ENCODE measurements at places on chromosomes 2 and 18.
A peak's percentile ranks its signal among the peaks of the same experiment; 100 is the strongest.

GRCh38 chr2:180987146-180987545, 6.7 kb downstream of the UBE2E3 start:
- DNase-seq, result no peak

GRCh38 chr2:100632759-100633158, 70.0 kb downstream of the PDCL3 start:
- DNase-seq, result no peak

DNA sequence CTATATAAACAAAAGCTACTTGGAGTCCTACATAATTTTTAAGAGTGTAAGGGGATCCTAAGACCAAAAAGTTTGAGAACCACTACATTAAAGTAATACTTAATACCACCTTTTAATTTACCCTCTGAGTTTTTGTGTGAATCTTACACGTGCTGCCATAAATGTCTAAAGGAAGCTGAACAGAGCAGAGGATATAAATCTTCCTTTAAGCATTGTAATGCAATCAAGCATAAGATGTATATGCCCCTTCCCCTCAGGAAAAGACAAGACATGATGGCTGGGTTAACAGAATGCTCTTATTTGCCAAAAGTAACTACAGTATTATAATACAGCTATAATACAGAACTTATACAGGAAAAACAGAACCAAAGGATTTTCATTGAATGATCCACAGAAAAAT, 2.9 kb downstream of the ESCO1 start:
- no peak for DNase-seq

DNA sequence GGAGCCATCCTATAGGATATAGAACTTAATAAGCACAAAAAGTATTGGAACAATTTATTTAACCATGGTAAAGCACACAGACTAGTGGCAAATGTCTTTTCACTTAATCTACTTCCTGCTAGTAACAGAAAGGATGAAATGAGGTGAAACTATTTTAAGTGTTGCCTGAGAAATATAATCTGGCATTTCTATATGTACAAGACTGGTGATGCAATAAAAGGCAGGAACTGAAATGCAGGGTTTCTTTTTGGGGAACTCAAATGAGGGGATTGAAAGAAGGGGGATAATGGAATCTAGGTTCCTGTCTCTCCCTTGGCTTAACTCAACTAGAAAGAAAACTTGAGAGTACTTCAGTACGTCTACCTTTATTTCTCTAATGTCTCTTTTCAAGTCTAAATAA, 122.3 kb downstream of the MEMO1 start:
- DNase-seq, result no peak

- DNase-seq, result peak; percentile 45
These were observed 25.9 kb downstream of the MROH2A start for GRCh38 chr2:233803994-233804393.

- peak; percentile 47 for DNase-seq
These were observed 2.8 kb downstream of the SCLY start for GRCh38 chr2:238063414-238064189.

DNA sequence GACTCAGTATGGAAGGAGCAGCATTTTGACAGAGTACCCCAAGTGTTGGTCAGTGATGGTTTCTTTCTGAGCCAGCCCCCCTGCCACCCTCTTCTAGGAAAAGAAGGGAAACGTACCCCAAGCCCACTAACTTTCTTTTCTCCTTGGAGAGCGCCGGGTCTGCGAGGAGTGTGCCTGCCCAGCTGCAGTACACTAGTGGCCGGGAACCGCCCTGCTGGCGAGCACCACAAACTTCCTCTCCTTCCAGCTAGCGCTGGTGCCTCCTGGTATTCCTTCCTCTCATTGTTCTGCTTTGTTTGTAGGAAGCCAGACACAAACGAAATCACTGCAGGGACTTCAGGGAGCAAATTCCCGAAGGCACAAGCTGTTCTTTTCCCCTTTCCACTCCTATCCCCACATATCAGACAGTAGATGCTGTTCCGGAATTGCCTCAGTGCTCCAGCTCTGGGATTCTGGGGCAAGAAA, 1.8 kb downstream of the CCDC85A start:
- peak; percentile 68 for DNase-seq

- DNase-seq, result no peak
These were observed 1.5 kb downstream of the C18orf54 start for GRCh38 chr18:54359233-54359632.

Measured in suprapubic skin (tissue), 4 donors.